ENCODE measurements at places on chromosomes 6 and 20.

- no peak for DNase-seq
Measured at GRCh38 chr6:17417817-17418216, 24.4 kb downstream of the CAP2 start.

DNA sequence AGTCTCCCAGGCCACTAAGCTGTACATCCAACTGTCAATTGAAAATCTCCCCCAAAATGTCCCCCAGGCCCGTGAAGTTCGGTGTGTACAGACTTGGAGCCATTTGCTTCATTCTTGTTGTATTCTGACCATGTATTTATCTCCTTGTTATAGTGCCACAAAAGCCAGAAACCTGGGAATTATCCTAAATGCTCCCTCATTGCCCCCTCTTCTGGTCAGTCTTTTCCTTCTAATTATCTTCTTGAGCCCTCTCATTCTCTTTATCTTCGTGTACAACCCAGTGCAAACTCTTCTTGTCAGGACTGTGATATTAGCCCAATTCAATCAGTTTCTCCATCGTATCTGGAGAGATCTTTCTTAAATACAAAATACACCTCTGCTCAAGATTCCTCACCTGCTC is 64.7 kb downstream of the RFX6 start:
- no peak for DNase-seq

DNA sequence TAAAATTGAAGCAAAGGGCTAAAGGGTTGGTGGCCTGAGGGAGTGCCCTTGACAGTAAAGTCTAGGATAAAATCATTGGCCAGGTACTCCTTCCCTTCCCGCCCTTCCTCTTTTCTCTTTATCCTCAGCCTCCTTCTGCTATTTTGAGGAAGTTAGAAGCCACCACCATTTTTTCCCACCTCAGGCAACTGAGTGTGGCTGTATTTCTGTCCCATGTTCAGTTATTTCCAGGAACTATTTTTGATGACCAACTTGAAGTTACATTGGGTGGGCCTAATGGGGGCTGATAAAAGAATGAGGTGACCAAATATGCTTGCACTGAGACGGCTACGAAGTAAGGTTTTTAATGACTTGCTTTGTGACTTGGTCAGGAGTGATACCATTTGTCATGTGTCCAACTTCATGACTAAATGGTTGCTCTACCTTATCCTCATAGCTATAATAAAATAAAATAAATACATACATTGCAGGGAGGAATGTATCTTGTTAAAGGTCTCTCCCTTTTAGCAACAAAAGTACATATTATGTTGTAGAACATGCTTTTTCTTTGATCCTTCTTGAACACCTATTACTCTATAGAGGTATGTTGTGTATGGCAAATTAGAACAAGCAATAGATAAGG is 12.0 kb downstream of the PTPN1 start:
- DNase-seq, result no peak

DNA sequence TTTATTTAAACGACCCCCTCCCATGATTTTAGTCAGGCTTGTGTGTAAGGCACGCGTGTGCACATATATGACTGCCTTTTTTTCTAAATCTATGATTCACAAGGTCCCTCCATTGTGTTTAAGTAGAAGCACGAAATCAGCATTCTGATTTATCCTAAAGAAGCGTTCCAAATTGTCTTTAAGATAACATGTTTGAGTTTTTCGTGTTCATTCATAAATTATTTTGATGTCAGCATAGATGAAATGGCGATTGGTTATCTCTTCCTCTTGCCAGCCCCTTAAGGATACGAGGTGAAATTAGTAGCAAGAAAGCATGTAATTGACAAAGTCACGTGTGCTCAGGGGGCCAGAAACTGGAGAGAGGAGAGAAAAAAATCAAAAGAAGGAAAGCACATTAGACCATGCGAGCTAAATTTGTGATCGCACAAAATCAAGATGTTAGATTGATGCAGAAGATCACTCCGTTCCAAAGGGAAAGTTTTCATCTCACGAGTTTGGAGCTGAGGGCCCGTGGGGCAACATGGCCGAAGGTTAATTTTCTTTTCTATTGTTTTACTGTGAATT is at the start of gene LIN28B:
Gene LIN28B, plus strand, starts transcription at position 377 of the 564 bp plus-strand sequence. Its CDS starts 144 bp downstream, at position 521.
- DNase-seq, result no peak

- DNase-seq, result no peak
Measured at GRCh38 chr6:121596441-121596840, 161.0 kb downstream of the GJA1 start.

GRCh38 chr6:56364827-56365339 is 117.5 kb upstream of the COL21A1 start:
- DNase-seq, result no peak

GRCh38 chr20:63745961-63746731 is 6.6 kb downstream of the SLC2A4RG start:
- no peak for DNase-seq

GRCh38 chr6:41715795-41716515 is 19.5 kb downstream of the TFEB start:
- no peak for DNase-seq

- no peak for DNase-seq
Measured at GRCh38 chr20:60253471-60253870, 295.2 kb downstream of the CDH26 start.

DNA sequence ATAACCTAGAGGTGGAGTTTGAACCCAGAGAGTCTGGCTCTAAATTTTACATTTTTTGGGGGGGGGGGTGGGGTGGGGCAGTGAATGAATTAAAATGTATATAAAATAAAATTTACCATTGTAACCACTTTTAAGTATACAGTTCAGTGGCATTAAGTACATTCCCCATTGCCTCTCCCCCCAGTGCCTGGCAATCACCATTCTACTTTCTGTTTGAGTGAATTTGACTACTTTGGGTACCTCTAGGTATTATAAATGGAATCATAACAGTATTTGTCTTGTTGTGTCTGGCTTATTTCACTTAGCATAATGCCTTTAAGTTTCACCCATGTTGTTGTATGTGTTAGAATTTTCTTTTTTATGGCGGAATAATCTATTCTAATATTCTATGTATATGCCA is 2.7 kb downstream of the FAM110A start:
- no peak for DNase-seq

- DNase-seq, result no peak
Measured at GRCh38 chr6:74914888-74915287, 291.0 kb downstream of the COL12A1 start.

GRCh38 chr6:121816906-121817540 is 381.6 kb downstream of the GJA1 start:
- DNase-seq, result no peak

DNA sequence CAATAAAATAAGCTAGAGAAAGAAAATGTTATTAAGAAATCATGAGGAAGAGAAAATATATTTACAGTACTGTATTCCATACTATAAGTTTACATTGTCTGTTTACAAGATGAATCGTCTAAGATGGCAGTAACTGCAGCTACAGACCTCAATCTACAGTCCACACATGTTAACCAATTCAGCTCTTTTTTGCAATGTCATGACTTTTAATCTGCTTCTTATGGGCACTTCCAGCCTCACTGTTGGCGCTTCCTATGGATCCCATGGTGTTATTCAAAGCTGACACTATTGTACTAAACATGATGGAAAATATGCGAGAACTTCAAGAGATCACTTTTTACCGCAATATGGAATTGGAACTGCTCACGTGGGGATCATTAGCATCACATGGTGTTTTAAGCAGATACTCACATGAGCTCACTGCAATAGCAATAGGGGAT is 451.5 kb upstream of the CITED2 start:
- DNase-seq, result no peak

- no peak for DNase-seq
Measured at GRCh38 chr6:72031471-72031870, 145.1 kb downstream of the RIMS1 start.

GRCh38 chr20:11686195-11686594 is 231.5 kb upstream of the BTBD3 start:
- DNase-seq, result no peak

GRCh38 chr6:106639812-106640211 is 10.4 kb downstream of the QRSL1 start:
- no peak for DNase-seq

GRCh38 chr6:89180971-89181370 is 35.1 kb downstream of the PM20D2 start:
- no peak for DNase-seq

GRCh38 chr6:25547797-25548196 is 104.2 kb upstream of the SCGN start:
- no peak for DNase-seq

- no peak for DNase-seq
Measured at GRCh38 chr20:35297740-35298139, 5.5 kb upstream of the FAM83C start.

DNA sequence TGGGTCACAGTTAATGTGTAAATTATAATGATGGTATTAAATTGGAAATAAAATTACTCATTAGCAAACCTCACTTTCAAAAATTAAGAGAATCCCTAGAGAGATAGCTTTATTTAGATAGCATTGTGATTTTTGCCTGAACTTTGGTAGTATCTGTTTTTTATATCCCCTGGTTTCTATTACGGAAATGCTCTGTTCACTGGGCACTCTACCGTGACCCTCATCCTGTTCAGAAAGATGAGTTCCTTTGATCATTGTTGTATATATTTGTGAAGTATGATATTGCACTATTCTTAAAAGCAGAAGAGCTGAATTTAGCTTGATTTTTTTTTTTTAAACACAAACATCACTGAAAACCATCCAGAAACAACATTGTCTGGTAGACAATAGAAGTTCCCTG is 1143.8 kb upstream of the MAP3K7 start:
- DNase-seq, result no peak

GRCh38 chr6:9025796-9026394 is 590.5 kb upstream of the SLC35B3 start:
- no peak for DNase-seq

GRCh38 chr6:134878136-134878535 is 71.8 kb downstream of the ALDH8A1 start:
- no peak for DNase-seq

- no peak for DNase-seq
Measured at GRCh38 chr6:111784433-111784832, 88.8 kb downstream of the FYN start.

DNA sequence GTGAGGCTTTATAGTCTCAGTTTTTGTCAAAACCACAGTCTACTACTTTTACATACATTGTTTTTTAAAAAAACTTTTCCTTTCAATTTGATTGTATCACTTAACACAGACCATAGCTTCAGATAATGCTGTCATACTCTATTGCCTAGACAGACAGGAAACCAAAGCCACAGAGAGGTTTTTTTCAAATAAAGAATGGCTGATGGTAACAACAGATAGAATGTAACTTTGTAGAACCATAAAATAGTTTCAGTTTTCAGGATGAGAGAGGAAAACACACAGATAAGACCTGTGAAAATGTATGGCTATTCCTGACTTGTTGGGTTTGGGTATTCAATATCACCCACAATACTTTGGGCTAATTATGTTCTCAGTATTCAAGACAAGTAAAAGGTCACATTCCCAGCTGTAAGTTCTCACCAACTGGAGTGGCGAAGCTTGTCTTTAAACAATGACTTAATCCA is 94.0 kb downstream of the ADGRG6 start:
- DNase-seq, result no peak

- no peak for DNase-seq
Measured at GRCh38 chr6:51467231-51467952, 620.0 kb downstream of the PKHD1 start.

- DNase-seq, result no peak
Measured at GRCh38 chr6:116445102-116445501, 16.1 kb upstream of the CALHM6 start.

DNA sequence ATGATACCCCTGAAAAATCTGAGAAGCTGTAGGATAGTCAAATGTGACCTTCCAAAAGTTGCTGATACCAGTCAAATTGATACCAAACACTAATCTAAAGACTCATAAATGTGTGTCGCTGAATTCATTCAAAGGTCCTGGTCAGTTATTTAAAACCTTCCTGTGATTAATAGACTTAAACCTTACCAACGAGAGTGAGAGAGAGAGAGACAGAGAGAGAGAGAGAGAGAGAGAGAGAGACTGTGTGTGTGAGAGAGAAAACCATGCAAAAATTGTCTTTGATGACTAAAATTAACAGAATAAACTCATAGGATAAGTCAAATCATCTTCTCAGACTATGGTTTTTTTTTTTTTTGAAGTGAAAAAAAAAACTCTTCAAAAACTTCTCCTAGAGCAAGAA is 370.9 kb upstream of the HS3ST5 start:
- no peak for DNase-seq

GRCh38 chr6:56628105-56628504 is 14.6 kb downstream of the DST start:
- DNase-seq, result no peak

- no peak for DNase-seq
Measured at GRCh38 chr6:169445227-169445626, 191.6 kb upstream of the THBS2 start.

DNA sequence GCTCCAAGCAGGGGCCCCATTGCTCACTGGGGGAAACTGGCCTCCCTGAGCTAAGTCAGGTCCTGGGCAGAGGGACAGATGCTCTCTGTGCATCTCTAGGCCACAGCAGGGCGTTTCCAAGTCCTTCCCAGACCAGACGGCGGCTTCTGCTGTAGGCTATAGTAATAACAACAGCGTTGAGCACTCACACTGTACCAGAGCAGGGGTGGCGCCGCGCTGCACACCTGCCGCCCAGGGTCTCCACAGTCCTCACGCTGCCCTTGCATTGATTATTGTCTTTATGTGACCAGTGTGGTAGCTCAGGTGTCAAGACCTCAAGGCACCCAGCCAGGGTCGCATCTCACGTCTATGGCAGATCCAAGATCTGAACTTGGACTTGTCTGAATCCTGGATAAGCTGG is 14.9 kb upstream of the CCN5 start:
- DNase-seq, result no peak

DNA sequence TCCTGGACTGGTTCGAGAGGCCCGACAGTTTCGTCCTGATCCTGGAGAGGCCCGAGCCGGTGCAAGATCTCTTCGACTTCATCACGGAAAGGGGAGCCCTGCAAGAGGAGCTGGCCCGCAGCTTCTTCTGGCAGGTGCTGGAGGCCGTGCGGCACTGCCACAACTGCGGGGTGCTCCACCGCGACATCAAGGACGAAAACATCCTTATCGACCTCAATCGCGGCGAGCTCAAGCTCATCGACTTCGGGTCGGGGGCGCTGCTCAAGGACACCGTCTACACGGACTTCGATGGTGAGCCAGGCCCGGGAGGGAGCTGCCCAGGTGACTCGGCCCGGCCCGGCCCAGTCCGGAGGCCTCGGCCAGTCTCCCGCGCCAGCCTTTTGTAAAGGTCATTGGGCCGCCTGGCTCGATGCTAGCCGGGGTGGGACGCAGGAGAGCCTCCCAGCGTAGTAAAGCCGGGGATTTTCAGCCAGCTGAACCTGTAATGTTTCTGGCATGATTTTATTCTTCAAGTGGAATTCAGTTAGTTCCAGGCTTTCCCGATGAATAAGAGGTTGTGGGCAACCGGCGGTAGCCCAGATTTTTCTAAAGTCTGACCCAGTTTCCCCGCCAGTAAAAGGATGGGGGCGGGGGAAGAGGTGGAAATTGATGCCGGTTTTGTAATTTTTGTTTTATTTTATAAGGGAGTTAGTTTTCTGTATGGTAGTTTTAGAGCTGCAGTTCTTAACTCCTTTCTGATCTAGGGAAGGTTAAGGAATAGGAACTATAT is 1.4 kb downstream of the PIM1 start:
- no peak for DNase-seq

GRCh38 chr6:105135907-105136430 is 43.8 kb downstream of the POPDC3 start:
- no peak for DNase-seq

GRCh38 chr6:158514176-158514575 is 45.7 kb upstream of the TMEM181 start:
- no peak for DNase-seq

Measured in esophagus squamous epithelium (tissue), 5 donors.